ENCODE measurements at places on chromosomes 13 and 19.
A peak's percentile ranks its signal among the peaks of the same experiment; 100 is the strongest.

- ATAC-seq = no peak
Measured at GRCh38 chr13:97310809-97311436, 88.8 kb downstream of the MBNL2 start.

DNA sequence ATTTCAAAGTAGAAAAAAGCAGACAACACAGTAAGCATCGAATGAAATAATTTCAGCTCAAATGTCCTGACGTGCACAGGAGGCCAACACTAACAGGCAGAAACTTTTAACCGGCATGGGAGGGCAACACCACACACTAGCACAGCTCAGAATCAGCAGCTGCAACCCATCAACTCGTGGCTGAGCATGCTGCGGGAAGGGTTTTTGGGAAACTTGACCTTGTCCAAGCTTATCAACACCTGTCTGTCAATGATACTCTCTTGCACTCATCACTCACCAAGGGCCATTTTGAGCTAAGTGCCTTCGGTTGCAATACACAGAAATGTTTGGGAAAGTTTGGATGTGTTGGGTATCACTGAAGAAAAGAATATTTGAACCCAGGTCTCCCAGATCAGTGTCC, 483.7 kb downstream of the TSHZ3 start:
- ATAC-seq = no peak

GRCh38 chr19:2231621-2232221, 4.4 kb downstream of the PLEKHJ1 start:
- no peak for ATAC-seq

GRCh38 chr13:110868720-110869119, 46.1 kb downstream of the ANKRD10 start:
- ATAC-seq = no peak

DNA sequence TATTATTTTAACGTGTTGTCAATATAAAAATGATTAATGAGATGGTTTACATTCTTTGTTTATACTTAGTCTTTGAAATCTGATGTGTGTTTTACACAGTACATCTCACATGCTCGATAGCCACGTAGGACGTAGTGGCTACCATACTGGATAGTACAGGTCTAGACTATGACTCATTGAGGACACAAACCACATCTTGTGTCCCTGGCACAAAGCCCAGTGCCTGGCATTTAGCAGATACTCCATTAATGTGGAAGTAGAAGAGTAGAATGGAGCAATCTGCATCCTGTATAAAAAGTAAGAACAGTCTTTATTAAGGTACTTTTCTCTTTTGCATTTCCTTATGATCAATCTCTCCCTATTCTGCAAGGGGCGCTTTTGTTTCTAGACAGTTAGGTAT, 49.0 kb upstream of the FRY start:
- ATAC-seq = no peak

DNA sequence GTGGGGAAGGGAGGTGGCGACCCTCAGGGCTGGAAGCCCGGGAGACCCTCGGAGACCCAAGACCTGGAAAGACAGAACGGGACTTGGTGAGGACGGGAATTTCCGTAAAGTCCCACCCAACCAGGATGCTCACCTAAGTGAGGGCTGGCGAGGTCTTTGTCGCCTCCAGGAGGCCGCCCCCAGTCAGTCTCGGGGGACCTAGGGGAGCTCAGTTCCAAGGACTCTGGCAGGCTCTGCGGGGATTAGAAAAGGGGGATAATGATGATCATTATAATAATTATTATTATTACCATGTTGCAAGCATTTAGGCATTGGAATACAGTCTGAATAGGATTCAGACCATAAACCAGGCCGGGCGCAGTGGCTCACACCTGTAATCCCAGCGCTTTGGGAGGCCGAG, 9.1 kb upstream of the HSD17B14 start:
- no peak for ATAC-seq

- no peak for ATAC-seq
Measured at GRCh38 chr19:15417699-15418098, 1.1 kb downstream of the AKAP8L start.

DNA sequence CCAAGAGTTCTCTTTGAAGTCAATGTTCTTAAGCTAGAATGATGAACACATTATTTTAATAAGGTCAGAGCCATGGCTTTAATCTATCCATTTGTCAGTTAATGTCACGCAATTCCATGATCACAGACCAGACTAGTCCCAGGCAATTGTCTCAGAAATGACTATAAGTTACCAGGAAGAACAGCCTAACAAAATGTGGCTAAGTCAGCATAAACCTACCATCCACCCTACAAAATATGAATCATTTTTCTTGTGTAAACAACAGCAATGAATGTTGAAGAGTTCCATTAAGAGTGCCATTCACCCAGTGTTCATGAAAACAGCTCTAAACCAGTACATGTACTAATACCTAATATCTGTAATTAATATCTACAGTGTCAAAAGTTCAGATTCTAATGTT, 127.5 kb downstream of the KCTD12 start:
- ATAC-seq = no peak

DNA sequence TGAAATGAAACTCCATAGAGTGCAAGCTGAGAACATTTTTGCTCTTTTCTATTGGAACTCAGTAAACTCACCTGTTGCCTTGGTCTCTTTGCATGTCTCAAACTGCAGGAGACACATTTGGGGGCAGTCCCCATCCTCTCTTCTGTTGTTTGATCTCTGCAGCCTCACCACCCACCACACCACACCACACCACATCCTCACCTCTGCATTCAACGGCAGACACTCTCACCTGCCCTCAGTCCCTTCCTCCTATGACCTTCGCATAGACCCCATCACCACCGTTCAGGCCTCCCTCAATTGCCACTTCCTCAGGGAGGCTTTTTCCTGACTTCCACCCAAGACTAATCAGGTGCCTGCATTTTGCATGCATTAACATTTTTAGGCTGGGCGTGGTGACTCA, 14.4 kb upstream of the TPM4 start:
- ATAC-seq = peak; percentile 44

GRCh38 chr19:10681658-10682057, 19.6 kb upstream of the QTRT1 start:
- ATAC-seq = no peak
